GM04504 (cell line): ENCODE measurements at places on chromosomes 11 and 22.

DNA sequence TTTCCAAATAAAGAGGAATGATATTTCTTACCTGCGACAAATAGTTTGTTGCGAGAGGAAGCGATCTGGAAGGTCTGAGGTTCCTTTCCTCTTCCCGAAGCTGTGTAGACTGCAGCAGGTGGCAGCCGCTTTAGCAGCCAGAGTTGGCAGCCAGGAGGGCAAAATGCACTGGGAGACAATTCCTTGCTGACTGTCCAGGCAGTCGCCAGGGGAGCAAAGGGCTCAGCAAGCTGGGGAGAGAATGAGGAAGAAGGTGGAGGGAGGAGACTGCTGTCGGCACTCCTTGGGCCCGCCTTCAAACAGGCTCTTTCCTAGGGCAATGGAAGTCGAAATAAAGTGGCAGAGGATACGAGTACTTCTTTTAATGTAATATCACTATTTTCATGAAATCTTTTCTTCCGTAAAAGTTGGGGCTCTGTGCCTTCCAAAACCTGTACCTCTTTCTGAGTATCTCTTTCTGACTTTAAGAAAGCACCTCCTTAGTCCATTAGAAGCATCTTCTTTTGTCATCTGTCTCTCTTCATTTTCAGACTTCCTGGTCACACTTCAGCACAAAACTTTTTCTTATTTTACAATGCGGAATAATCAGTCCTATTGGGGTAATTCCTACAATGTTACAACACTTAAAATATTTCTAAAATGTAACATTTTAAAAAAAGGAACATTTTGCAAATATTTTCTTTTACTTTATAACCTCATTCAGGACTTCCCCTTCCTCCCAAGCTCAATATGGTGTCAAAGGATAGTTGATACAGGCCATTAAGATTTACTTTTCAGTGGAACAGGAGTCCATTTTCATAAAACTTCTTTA, at the start of gene IL18:
Gene IL18, minus strand, starts transcription at position 220 of the 811 bp plus-strand sequence. CDS start 9,041 bp downstream, outside the sequence.
- no peak for DNase-seq

DNA sequence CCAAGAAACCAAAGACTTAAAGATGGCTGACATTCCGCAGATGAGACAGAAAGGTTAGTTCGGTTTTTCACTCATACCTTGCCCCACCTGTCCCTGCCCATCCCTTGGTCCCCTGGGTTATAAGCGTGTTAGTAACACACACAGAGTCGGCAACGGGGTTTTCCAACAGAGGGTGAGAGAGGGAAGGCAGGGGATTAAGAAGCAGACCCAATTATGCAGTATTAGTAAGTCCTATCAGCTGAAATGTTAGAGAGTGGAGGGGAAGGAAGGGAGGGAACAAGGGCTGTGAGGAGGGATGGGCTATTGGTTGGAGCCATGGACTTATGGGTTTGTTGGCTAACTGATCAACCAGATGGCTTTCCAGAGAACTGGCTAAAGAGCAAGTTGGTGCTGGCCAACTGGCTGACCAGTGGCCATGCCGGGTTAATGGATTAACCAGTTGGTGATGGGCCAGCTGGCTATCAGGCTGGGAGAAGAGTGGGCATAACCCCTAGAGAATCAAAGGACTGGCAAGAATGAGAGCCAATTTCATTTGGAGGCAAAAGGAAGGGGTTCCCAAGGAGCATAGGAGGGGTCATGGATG, 45.5 kb downstream of the NRXN2 start:
- no peak for DNase-seq

DNA sequence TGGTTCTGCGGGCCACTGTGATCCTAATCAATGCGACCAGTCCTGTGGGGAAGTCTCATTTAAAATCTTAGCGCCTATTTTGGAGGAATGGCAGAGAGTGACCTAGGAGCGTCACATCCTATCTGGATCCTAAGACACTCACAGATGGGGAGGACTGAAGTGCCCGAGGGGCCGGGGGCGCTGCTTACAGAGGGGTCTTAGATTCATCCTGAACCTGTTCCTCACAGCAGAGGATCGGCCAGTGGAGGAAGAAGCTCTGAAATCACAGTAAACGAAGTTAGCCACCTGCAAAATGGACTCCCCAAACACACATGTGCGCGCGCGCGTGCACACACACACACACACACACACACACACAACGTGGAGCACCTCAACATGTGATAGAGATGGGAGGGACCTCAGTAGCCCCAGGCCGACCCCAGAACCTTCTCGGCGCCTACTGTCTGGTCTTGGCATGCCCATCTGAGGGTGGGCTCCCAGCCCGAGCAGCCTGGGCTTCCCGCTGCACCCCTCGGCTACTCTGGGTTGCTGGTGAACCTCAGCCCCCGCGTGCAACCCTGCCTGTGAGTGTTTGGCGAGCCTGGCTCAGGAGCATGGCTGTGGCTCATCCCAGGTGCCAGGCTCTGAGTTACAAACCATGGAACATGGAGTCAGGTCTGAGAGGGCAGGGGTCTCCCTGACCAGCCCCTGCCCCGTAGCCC, 613.3 kb downstream of the TBC1D22A start:
- DNase-seq: no peak

DNA sequence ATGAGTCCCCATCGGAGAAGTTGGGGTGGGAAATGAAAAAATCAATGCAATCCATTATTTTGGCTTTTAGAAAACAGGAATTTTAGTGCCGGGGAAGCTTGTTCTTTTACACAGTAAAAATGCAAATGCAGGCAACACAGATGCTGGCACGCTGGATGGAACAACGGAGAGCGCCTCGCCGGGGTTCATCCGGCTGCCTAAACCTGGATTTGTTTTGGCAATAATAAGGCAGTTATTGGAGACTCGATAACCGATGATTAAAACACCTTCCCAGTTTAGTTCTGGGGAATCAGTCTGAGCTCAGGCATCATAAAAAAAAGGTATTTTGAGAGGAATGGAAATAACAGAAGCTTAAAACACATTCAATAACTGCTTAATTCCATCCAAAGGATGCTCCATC, 2.9 kb downstream of the DSCAML1 start:
- DNase-seq: no peak

GRCh38 chr11:83031127-83031526, 40.6 kb downstream of the RAB30 start:
- DNase-seq: no peak
